ENCODE measurements at places on chromosomes 16 and 17.

- DNase-seq = peak; percentile 18
These were observed 41.4 kb upstream of the BHLHA9 start for GRCh38 chr17:1228781-1229348.

DNA sequence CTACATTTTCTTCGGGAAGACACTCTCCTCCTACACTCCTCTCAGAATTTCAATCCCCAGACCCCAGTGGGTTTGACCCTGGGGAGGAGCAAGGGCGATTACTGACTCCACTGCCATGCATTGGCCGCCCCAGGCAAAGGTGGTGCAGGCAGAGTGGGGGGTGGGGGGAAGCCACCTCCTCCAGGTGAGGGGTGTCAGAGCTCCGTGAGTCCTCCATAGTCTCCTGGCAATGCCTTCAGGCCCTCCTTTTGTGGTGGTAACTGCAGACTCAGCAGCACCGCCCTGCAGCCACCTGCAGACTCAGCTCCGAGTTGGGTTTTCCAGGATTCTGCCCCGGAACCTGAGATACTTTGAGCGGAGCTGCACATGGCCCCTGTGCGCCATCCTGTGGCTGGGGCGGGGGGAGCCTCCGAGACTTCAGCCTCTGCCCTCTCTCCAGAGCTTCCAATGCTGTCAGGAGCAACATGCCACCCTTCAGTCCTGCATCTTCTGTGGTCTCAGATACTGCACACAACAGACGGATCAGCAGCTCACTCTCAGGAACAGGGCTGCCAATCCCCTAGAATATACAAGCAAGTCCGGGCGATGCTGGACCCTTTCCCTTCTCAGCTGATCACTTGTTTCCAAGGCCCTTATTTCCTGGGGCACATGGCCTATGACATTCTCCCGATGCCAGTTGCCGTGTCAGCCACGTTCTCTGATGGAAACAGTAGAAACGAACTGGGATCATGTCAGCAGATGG lies 2.4 kb upstream of the SLC47A2 start:
- peak; percentile 29 for DNase-seq

DNA sequence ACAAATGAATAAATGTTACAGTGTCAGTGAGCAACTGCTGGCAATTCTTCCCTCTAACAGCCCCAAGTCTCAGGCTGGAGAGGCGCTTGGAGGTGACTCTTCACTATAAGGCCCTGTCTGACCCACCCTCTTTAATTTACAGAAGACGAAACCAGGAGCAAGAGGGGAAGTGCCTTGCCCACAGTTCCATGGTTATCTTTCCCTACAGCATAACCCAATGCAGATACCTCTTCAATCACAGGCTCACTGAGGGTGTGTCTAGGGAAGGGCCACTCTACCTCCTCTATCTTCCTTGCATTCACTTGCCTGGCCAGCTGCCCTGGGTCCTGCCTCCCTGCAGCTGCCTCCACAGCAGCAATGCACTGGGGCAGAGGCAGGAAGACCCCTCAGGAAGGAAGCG lies 9.6 kb upstream of the N4BP1 start:
- no peak for DNase-seq

GRCh38 chr17:10060526-10060925 lies 137.9 kb downstream of the GAS7 start:
- DNase-seq = no peak

- DNase-seq = no peak
These were observed 182.7 kb downstream of the PRKCB start for GRCh38 chr16:24018485-24018884.

DNA sequence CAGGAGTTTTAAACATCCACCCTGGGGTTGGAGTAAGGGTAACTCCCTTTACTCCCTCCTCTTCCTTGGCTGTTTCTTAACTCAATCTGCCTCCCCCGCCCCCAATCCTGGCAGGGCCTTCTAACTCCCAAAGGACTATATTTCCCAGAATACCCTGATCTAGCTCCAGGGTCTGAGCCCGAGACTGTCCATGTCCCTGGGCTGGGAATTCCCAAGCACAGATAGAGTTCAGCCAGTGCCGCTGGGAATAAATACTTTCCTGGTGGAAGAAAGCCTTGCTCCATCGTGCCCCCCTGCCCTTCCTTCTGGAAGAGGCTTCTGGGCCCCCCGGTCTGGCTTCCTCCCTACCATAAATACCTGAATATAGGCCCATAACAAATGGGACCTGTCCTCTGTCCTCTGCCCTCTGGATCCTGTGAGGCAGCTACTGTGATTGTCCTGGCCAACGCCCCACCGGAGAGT lies 10.2 kb downstream of the BAHCC1 start:
- no peak for DNase-seq

DNA sequence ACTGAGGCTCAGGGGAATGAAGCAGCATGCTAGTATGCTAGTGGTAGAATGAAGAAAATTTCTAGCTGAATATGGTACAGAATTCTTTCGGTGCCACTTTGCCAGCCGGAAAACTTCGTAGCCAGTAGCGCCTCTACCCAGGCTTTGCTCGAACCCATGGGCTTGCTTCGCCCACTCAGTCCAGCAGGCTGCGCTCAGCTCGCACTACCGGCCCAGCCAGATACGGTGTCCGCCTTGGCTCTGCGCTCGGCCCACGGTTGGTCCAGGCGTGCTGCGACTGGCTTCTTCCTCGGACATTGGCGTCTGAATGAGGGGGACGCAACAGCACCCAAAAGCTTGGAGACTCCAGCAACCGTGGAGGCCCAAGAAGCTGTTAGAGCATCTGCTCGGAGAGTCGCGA lies 372.5 kb upstream of the CDH8 start:
- peak; percentile 5 for DNase-seq

DNA sequence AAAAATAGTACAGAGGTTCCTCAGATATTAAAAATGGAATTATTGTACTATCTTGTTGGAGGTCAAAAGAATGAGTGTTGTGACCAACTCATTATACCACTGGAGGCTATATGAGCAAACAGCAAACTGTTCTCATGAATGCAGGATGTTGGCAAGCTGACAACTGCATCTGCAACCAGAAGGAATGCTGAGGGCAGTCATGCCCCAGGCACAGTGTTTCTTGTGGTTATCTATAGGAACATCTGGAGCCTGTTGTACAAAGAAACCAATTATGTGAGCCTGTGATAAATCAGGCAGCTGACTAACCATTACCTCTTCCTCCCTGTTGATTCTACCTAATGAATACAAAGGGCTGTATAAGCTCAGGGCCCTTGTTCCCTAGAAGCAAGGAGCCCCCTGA lies 2057.1 kb downstream of the TP53TG3F start:
- DNase-seq = no peak

DNA sequence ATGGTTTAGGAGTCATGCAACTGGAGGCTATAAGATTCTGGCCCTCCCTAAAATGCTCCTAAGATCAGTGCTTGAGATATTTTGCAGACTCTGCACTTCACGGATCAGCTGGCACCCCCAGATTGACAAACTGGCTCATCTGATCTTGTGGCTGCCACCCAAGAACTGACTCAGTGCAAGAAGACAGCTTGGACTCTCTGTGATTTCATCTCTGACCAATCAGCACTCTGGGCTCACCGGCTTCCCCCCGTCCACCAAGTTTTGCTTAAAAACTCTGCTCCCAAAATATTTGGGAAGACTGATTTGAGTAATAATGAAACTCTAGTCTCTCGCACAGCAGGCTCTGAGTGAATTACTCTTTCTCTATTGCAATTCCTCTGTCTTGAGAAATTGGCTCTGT lies 26.3 kb upstream of the CCL2 start:
- DNase-seq = no peak

DNA sequence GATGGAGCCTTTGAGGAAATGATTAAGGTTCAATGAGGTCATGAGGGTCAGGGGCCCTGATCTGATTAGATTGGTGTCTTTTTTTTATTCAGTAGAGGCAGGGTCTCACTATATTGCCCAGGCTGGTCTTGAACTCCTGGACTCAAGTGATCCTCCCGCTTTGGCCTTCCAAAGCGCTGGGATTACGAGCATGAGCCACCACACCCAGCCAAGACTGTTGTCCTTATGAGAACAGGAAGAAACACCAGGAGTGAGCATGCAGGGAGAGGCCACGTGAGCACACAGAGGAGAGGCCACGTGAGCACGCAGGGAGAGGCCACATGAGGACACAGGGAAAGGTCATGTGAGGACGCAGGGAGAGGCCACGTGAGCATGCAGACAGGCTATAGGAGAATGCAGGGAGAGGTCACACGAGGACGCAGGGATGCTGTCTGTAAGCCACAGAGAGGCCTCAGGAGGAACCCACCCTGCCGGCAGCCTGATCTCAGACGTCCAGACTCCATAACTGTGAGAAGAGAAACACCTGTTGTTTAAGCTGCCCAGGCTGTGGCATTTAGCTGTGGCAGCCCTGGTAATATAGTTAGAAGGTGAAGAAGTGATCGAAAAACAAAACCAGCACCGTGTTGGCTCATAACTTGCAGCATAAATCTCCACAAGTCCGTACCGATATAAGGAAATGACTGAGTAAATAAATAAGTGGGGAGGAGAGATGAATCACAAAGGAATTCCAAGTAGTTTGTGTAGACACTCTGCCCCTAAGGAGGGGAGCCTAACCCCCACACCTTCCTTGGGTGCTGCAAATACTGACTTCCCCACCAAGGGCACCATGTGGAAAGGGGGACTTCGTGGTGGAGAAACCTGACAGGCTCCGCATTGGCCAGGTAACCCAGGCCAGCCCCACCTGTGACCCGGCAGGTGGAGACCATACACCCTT lies 14.6 kb upstream of the CSNK1D start:
- DNase-seq = no peak

- DNase-seq = no peak
These were observed 220.3 kb upstream of the MON1B start for GRCh38 chr16:76970745-76971099.

- DNase-seq = no peak
These were observed 4.1 kb downstream of the CCDC102A start for GRCh38 chr16:57532266-57532625.

GRCh38 chr17:33038740-33039139 lies 47.1 kb downstream of the SPACA3 start:
- DNase-seq = peak; percentile 73

- DNase-seq = no peak
These were observed 341.0 kb upstream of the EEF2KMT start for GRCh38 chr16:5438591-5438990.

DNA sequence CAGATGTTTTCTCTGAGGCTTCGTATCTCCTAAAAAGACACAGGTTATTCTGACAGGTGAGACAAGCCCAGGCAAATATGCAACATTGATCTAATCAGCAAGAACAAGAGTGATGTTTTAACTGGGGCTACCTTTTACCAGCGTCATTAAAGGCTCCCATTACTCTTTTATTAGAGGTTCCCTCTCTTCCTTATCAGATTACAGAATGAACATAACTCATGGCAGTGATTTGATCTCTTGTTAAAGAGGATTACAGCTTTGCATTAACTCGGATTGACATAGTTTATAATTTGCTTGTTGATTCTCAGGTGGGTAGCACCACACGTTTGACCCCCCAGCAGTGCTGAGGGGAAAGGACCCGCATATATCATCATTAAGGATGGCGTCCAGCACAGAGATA lies 90.5 kb downstream of the AATF start:
- no peak for DNase-seq

GRCh38 chr16:83849421-83849820 lies 41.6 kb downstream of the HSBP1 start:
- DNase-seq = no peak

DNA sequence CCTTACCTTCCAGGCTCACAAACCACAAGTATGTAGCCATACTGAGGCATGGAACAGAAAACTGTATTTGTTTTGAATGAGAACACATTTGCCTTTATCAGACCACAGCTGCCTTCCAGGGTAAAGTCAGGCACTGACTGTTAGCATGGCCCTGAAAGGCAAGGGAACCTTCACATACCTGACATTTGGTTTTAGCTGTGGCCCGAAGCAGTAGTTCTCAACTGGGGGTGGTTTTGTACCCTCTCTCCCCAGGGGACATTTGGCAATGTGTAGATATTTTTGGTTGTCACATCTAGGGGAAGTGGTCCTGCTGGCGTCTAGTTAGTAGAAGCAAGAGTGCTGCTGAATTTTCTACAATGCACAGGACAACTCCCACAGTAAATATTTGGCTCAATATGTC lies 9.2 kb downstream of the HERPUD1 start:
- no peak for DNase-seq

GRCh38 chr16:84496991-84497390 lies 7.5 kb downstream of the MEAK7 start:
- DNase-seq = no peak

DNA sequence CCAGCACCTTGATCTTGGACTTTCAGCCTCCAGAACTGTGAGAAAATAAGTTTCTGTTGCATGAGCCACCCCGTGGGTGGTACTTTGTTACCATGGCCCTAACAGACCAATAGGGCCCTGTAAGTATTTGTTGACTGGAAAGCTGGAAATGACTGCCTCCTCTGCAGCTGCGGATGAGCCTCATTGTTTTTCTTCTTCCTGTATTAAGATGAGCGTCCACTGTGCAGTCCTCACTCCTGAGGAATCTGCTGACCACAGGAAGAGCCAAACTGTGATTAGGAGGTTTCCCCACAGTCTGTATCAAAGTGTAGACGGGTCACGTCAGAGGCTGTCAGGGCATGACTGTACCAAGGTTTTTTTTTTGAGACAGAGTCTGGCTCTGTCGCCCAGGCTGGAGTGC lies 12.2 kb upstream of the AKTIP start:
- no peak for DNase-seq

- no peak for DNase-seq
These were observed 150.8 kb downstream of the CYB561 start for GRCh38 chr17:63295288-63295687.

DNA sequence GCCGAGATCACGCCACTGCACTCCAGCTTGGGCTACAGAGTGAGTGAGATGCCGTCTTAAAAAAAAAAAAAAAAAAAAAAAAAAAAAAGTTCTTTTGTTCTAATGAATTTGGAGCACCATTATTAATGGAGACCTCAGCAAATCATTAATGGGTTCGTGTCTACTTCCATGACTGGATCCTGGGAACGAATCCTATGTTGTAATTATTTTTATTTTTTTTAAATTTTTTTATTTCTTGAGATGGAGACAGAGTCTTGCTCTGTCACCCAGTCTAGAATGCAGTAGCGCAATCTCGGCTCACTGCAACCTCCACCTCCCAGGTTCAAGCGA lies 30.7 kb downstream of the SPOP start:
- DNase-seq = no peak
